ENCODE measurements at places on chromosomes 1 and 21.

- no peak for DNase-seq
These were observed 28.5 kb upstream of the KCNA2 start for GRCh38 chr1:110634455-110635311.

- DNase-seq: no peak
These were observed 256.5 kb downstream of the ZNF648 start for GRCh38 chr1:181804989-181805388.

DNA sequence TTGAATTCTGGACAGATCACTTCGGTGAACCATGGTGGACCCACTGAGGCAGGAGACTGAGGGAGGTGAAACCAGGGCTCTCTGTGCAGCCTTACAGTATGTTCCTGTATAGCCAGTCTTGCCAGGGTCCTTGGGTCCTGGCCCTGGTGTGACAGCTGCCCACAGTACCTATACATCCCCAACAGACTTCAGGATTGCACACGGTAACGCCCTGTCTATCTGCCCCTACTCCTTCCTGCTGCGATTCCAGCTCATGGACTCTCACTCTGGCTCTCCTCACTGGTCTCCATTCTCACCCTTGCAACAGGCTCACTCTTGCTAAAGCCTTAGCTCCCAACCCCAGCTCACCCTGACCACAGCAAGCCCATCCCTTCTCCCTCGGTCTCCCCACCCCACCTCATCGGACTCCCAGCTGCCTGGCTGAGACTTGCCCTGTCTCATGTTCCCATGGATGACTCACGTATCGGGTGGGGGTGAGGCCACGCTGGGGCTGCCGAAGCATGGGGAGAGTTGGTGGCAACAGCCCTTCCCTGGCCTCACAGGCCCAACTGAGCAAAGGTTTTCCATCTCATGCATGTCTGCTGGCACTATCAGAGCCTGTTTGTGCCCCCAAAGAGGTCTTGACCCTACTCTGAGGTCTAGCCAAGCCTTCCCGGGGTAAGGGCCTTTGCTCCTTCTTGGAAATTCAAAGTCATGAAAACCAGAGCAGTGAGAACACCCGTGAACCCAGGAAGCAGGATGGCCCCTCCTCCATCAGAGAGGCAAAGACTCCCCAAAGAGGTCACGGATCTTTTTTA is 7.1 kb downstream of the PHLDA3 start:
- DNase-seq: no peak

DNA sequence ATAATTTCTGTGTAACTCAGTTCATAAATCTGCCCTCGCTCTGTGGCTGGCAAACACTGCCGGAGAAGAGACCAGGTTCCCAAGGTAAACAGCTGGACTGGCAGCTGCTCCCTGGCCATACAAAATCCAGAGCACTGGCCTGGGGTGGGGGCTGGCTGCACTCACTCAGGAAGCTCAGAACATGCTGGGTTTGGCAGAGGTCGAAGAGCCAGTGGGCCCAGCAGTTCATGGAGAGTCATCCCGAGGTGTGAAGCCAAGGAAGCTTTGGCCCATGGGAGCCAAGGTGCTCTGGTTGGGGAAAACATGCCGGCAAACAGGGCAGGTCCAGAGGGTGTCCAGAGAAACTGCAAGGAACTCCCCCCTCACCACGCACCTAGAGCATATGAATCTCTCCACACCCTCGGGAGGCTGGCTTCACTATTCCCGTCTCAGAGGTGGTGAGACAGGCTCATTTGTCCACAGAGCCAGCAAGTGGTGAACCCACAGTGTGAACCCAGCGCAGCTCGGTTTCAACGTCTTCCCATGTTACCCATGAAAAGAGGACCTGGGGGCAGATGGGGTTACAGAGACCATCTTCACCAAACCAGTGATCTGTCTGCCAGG is 102.4 kb downstream of the DMRTB1 start:
- DNase-seq: no peak

GRCh38 chr1:233998891-233999290 is 94.4 kb downstream of the SLC35F3 start:
- peak; percentile 17 for DNase-seq

DNA sequence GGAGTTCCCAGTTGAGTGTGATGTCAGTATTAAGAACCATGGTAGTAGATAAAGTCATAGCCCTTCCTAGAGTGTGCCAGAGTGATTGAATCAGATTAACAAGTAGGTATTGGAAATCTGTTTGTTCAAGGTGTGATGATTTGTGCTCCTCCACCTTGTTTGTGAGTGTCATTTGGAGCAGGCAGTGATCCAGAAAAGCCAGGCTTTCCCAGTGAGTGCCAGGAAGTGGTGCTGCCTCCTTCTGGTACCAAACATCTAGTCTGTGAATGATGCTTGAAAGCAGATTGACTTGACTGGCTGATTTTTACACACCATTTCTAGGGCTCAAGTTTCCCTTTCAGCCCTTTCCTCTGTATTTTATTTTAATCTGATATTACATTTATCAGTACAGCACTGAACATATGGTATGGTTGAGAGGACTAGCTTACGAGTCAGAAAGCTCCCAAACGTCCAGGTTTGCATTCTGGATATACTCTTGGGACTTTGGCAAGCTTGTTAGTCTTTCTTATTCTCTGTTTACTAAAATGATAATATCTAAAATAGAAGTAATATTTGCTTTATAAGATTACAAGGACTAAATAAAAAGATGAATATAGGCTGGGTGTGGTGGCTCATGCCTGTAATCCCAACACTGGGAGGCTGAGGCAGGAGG is 100.7 kb downstream of the PATJ start:
- no peak for DNase-seq

DNA sequence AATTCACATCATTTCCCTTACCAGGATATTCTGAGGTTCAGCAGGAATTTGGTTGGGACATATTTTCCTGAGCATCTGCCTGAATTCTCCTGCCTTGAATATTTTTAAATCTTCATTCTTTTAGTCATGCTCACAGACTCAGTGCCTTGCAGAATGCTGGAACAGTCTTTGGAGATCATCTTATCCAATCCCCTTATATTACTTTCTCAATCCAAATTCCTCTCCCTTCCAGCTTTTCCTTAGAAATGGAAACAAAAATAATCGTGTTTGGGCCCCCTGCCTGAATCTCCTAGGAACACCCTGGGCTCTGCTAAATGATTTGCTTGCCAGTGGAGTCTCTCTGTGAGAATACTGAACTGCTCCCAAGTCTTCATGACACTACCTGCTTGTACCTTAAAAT is 38.4 kb downstream of the LHX8 start:
- no peak for DNase-seq

All from NCI-H774 (cell line).